Transverse colon (tissue), 4 donors: ENCODE measurements at places on chromosomes 4 and X.

GRCh38 chrX:113906168-113906567, 677.7 kb upstream of the HTR2C start:
- DNase-seq, result no peak

- no peak for DNase-seq
These were observed 67.4 kb downstream of the MANBA start for GRCh38 chr4:102693262-102693850.

- no peak for DNase-seq
These were observed 14.5 kb downstream of the CMC4 start for GRCh38 chrX:155056471-155056870.

GRCh38 chrX:49627086-49627777, 28.4 kb downstream of the GAGE1 start:
- DNase-seq, result no peak

- DNase-seq, result no peak
These were observed 98.0 kb downstream of the CDS1 start for GRCh38 chr4:84680956-84681355.

DNA sequence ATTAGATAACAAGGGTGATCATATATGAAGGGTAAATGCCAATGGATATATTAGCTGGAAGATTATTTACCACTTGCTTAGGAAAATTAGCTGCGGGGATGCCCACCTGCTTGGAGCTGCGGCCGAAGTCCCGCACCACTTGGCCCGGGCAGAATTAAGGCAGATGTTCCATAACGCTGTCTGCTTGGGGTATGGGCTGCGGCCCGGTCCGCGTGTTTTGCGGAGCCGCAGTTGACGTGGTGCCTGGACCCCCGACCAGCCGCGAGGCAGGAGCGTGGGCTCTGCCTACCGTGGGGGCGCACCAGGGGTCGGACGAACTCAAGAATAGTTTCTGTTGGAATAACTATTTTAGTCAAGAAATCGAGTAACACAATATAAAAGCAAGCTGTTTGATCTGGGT, 235.2 kb downstream of the CPXCR1 start:
- DNase-seq, result no peak

DNA sequence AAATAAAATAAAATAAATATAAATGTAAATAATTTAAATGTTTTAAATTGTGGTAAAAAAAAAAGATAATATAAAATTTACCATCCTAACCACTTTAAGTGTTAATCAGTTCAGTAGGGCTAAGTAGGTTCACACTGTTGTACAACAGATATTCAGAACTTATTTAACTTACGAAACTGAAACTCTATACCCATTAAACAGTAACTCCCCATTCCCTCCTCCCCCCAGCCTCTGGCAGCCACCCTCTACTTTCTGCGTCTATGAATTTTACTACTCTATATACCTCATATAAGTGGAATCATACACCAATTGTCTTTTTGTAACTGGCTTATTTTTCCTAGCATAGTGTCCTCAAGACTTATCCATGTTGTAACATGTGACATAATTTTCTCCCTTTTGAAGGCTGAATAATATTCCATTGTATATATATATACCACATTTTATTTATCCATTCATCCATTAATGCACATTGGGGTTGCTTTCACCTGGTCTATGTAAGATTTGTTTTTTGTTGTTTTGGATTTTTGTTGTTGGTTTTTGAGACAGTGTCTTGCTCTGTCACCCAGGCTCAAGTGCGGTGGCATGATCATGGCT, 32.5 kb upstream of the ELF2 start:
- no peak for DNase-seq

DNA sequence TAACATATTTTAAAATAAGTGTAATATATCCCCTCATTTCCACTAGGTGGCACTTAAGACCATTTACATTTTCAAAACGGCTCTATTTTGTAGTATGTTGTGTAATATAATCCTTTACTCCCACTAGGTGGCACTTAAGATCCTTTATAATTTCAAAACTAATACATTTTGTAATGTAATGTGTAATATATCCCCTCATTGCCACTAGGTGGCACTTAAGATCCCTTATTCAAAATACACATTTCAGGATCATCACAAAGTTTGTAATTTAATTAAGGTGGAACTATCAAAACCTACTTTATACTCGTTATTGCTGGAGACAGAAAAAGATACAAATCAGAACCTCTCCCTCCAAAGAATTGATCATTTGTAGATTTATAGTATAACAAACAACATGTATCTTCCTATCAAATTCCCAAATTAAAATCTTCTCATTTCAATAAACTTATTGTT, 132.5 kb downstream of the ARHGAP6 start:
- no peak for DNase-seq

DNA sequence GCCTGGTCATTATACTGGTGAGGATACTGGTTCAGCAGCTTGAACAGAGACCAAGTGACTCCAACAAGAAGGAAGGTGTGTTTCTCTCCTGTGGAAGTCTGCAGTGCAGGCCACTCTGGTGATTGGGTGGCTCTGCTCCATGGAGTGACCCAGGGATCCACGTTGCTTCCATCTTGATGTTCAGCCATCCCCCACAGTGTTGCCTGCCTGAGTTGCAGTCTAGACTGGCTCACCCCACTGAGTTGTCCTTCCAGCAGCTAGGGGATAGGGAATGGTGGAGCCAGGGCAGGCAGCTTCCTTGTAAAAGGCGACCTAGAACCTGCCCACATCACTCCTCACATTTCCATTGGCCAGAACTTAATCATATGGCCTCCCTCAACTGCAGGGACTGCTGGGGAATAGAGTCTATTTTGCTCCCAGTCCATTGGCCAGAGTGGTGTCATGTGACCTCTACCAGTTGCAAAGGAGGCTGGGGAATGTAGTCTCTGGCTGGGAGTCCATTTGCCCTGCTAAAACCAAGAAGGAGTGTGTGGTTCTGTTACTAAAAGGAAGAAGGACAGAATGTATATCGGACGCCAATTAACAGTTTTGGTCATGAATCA, 8.0 kb downstream of the MAN2B2 start:
- DNase-seq, result no peak

- DNase-seq, result no peak
These were observed 22.1 kb downstream of the SLIT2 start for GRCh38 chr4:20273793-20274192.

GRCh38 chr4:89022426-89023128, 34.4 kb downstream of the FAM13A start:
- DNase-seq, result no peak

DNA sequence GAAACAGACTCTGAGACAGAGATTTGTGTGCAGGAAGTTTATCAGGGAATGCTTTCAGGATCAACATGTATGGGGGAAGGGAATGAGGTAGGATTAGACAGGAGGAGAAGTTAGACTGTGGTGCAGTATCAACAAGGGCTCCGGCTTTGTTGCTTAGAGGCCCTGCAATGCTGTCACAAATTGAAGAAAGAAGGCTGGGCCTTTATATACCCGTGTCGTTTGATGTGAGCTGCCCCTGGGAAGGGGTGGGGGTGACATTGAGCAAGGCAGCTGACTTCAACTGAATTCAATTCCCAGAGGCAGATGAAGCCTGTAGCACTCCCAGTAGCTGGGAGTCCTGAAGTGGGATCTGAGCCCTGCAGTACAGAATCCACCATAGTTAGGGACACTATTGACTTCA, 29.5 kb upstream of the USP9X start:
- no peak for DNase-seq

- no peak for DNase-seq
These were observed 1011.7 kb upstream of the PCDH7 start for GRCh38 chr4:29708473-29708872.

- DNase-seq, result no peak
These were observed 25.5 kb upstream of the UVSSA start for GRCh38 chr4:1321486-1321885.

DNA sequence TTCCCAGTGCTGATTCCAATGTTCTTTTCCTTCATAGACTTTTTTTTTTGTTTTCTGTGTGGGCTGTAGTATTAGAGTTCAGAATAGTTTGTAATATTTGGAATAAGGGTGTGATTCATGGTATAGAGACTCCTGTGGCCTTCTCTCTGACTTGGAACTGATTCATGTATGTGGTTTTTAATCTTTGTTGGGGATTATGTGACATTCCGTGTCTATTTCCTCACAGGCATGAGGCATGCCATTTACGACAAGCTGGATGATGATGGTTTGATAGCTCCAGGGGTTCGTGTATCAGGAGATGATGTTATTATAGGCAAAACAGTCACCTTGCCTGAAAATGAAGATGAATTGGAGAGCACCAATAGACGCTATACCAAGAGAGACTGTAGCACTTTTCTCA, 44.4 kb downstream of the POLR2B start:
- DNase-seq, result no peak

DNA sequence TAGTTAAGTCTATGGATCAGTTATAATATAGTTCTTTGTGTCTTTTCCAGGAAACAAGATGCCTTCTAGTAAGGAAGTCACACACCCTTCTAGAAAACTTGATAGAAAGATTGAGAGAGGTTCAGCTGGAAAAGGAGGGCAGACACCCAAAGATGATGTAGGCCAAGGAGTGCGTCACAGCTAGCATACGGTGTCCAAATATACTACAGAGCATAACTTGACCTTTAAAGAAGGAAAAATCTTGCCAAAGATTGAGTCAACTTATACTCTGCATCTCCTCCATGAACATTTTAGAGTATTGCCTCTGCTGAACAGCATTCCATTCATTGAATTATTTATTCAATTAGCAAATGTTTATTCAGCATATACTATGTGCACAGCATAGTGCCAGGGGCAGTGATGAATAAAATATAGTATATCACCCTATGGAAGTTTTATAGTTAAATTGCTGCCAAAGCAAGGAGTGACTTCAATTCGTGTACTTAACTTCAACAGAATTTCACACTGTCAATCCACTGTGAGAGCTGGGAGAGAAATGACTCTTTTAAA, 51.9 kb upstream of the SLC6A14 start:
- DNase-seq, result no peak

DNA sequence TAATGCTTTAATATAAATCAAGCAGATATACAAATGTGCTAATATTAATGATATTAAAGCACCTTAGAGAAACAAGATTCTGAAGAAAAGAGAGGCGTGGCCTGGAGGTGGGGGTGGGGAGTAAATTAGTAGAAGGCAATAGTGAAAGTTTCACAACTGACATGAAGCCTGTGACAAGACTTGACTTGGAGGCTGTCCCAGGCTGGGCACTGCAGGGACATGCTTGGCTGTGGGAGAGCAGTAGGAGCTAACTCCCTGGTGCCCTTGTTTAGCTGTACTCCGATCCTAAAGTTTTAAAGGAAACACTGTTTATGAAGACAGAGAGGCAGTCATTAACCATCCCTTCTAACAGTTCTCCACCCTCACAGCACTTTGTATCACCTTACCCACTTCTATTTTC, 239.0 kb upstream of the MAB21L2 start:
- DNase-seq, result no peak

DNA sequence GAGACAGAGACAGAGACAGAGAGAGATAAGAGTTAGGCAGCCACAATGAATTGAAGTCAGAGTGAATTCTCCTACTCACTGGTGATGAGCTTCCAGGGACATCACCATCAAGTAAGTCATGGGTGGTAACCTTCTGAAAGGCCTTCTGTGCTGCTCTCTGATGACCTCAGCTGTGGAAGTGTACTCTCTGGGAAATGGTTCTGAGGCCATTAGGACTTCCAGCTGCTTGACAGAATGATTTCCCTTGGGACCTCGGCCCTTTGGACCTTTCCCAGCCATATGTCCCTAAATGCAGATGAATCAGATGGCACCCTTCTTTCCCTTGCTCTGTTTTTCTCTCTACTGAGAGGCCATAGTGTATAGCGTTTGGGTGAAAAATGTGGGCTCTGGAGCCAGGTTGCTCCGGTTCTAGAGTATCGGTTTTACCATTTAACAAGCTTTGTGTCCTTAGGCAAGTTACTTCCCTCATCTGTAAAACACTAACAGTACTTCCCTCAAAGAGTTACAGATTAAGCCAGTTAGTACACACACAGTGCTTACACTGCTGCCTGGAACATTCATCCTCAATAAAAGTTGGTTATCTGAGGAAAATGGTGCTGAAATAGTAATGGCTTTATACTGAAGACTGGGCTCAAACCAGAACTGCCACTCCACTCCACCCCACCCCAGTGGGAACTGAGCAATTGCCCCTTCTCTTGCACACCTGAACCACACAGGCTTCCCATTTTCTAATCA, 7.6 kb downstream of the SEPTIN11 start:
- DNase-seq, result peak; percentile 18

- no peak for DNase-seq
These were observed 47.7 kb upstream of the FAT4 start for GRCh38 chr4:125266901-125267604.

DNA sequence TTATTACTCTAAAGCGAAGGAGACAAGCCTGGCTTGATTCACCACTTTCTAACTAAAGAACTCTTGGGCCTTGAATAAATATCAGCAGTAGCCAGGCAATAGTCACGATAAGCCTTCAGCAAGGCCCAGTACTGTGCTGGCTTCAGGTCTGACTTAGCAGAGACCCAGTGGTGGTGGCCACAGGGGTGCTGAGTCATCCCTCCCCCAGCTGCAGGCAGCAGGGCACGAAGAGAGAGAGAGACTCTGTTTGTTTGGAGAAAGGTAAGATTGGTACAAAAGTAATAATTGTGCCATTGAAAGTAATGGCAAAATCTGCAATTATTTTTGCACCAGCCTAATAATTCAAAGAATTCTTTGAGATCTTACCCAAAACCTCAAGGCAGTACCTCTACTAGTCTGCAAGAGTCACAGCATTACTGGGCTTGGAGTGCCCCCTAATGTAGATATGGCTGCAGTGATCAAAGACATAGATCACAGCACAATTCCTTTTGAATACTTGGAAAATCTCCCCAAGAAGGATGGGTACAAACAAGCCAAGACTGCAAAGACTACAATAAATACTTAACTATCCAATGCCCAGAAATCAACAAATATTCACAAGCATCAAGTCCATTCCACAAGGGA, 159.5 kb upstream of the USP38 start:
- no peak for DNase-seq

- DNase-seq, result no peak
These were observed 1297.7 kb downstream of the C4orf33 start for GRCh38 chr4:130393642-130394041.

DNA sequence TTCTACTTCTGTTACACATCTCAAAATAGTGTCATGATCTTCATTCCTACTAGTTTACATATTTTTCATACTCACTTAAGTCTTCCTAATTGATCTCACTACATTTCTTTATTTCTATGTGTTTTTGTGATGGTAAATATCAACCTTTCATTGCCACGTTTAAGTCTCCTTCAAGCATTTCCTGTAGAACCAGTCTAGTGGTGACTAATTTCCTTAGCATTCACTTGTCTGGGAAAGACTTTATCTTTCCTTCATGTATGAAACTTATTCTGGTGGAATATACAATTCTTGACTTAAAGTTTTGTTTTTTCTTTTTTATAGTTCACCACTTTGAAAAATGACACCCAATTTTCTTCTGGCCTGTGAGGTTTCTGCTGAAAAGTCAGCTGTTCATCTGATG, 181.4 kb upstream of the NEIL3 start:
- no peak for DNase-seq

- DNase-seq, result no peak
These were observed 16.1 kb downstream of the BEND4 start for GRCh38 chr4:42136371-42136770.

- DNase-seq, result no peak
These were observed 24.5 kb upstream of the KDM5C start for GRCh38 chrX:53249408-53250042.
